Stimulated activated CD4-positive, alpha-beta T cell treated with anti-CD3 and anti-CD28 coated beads, Interleukin-4, amount 100 ng/mL, for 24 hours (primary cell): ENCODE measurements at places on chromosomes 5 and 9.

DNA sequence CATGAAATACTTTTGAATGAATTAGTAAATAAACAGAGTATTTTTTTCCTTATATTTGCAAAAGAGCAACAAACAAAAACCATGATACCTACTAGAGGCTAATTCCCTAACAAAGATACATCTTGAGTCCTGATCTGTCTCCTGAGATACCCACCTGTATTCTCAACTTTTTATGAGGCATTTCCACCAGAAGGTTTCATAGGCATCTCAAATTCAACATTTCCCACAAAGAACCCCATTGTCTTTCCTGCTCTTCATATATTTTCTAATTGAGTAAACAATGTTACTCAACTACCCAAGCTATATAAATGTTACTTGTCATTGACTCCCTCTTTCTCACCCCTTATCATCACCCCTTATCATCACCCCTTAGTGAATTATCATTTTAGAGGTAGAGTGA lies 119.4 kb upstream of the RAI14 start:
- DNase-seq, result no peak

- DNase-seq, result no peak
Measured at GRCh38 chr9:96612966-96613589, 6.6 kb downstream of the CDC14B start.

DNA sequence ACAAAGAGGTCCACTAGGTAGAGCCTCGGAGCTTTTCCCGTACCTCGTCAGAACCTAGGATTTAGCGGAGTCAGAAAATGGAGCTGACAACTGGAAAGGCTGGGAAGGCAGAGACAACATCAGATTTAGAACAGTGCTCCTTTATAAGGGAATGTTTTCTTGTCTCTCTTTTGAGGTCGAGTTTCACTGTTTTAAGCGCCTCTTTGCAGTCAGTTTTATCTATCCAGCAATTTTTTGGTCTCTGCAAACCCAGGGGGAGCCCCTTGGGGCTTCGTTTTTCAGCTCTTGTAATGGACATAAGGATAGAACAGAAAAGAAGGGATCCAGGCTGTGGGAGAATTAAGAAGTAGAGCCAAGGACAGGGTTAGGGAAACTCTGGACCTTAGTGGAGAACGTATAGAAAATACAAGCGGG lies 80.5 kb downstream of the FNBP1 start:
- no peak for DNase-seq

- DNase-seq, result no peak
Measured at GRCh38 chr5:50724262-50724661, 57.8 kb downstream of the PARP8 start.

- DNase-seq, result no peak
Measured at GRCh38 chr9:33017283-33018041, 7.6 kb upstream of the DNAJA1 start.

DNA sequence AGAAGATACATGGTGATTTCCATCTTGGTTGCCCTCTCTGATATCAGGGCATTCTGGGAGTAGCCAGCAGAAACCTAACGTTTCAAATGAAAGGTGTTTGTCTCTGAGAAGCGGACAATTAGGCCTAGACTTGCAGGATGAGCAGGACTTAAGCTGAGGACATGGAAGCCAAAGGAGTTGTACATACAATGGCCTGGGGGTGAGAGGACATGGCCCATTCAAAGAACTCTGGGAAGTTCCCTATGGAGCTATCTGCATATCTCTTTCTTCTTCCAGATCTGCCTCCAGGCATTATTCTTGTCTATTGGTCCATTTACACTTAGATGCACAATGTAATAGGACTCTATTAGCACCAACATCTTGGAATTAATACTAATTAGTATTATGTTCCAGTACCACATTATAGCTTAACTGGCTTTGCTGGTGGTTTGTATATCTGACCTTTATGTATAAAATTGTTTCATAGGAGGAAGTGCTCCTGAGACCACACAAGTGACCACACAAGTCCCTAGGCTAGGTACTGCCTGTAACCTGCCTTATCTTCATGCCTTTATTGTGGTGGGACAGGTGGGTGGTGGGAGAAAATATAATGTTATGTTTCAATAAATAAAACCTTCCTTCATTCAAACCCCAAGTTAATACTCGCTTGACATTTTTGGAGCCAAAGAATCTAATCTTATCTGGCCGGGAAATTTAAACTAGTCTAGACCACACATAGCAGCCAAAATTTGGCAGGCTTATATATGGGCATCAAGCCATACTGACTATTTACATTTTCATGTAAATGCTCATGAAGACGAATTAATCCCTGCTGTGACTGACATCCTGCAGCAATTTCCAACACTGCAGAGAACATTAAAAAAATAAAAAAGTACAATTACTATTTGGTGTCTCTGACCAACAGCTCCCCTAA lies 52.1 kb upstream of the EQTN start:
- DNase-seq, result no peak

GRCh38 chr5:27158775-27159174 lies 120.4 kb upstream of the CDH9 start:
- DNase-seq, result no peak

GRCh38 chr9:92727716-92728700 lies 36.6 kb downstream of the BICD2 start:
- DNase-seq, result no peak

GRCh38 chr9:27195191-27195590 lies 86.2 kb downstream of the TEK start:
- no peak for DNase-seq

DNA sequence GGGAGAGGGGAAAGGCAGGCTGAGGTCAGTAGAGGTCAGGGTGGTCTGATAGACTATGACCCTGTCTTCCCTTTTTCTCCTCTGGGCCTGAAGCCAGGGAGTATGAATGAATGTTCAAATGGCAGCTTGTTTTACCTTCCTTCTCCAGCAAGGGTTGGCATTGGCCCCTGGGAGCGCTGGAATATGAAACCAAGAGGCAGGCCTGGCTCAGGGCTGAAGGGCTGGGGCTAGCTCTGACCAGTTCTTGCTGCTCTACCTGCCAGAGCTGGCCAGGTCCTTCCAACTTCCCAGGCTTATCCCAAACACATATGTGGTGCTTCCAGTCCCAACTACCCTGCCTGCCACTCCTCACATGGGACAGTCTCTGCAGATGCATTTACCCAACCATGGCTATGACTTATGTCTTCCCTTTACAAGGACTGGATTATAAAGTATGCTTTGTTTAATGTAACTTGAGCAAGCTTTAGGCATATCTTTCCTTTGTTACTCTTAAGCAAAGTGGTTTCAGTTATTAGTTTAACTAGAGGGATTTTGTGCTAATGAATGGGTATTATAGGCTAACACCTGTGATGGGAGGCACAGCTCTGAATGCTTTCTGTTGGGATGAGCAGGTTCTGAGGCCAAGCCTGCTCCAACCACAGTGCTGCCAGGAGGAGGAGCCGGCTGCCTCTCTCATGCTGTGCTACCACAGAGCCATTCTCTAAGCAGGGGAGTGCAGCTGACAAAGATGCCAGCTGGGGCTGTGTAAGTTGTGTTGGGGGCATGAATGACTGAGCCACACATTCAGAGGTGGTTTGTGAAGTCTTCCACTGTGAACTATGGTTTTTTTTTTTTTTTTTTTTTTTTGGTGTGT lies 6.1 kb downstream of the CCNI2 start:
- DNase-seq, result no peak

GRCh38 chr5:55278778-55279177 lies 28.7 kb downstream of the DHX29 start:
- no peak for DNase-seq

- no peak for DNase-seq
Measured at GRCh38 chr9:16154521-16155078, 601.8 kb downstream of the CCDC171 start.

GRCh38 chr5:6464441-6464840 lies 15.8 kb downstream of the UBE2QL1 start:
- DNase-seq, result no peak

- no peak for DNase-seq
Measured at GRCh38 chr9:113619491-113620376, 156.2 kb downstream of the RGS3 start.

GRCh38 chr5:171149772-171150171 lies 159.3 kb upstream of the TLX3 start:
- no peak for DNase-seq

GRCh38 chr9:13332571-13332970 lies 53.1 kb upstream of the MPDZ start:
- no peak for DNase-seq

GRCh38 chr9:121599872-121600585 lies 51.4 kb upstream of the DAB2IP start:
- DNase-seq, result no peak

DNA sequence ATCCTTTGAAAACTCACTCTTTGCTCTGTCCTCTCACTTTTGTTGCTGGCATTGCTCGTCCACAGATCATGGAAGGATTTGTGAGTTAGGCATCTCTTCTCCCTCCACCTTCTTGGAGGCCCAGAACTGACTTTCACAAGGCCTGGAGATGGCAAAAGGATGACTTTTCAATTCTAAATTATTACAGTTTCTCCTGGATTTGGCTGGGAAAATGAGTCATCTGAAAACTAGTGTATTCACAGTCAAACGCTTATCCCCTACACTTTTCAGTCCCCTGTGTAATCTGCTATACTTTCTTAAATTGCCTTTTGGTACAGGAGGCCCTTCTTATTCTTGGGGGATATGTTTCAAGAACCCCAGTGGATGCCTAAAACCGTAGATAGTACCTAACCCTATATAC lies 35.6 kb downstream of the ADRA1B start:
- DNase-seq, result no peak

DNA sequence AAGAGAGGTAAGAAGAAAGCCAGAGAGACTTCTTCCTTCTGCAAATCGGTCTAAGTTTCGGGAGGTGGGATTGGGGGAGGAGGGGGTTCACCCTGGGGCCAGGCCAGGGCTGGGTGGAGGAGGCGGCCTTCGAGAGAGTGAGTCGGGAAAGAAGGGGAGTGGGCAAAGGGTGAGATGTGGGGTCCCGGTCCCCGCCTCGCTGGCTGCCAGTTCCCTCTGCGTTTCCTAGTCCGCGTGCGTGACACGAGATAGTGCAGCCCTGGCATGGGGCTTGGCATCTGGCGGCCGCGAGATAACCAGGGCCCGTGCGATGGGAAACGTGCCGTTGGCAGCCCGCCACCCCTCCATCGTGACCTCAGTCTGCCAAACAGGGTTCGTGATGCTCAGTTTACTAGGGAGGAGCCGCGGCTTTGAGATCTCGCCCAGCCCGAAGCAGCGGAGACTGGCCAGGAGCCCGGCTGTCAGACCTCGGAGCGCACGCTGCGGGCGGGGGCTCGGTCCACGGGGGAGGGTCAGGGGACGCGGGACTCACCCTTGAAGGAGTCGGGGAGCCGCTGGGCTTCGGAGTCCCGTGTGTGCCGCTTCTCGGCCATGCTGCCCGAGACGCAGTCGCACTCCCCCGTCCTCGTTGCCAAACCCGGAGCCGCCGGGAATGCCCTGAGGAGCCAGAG lies at the start of gene STOM:
Gene STOM (minus strand): TSS at position 656 of the 671 bp plus-strand sequence. CDS start 63 bp downstream, at position 593.
- peak; percentile 62 for DNase-seq

- DNase-seq, result no peak
Measured at GRCh38 chr5:26343801-26344325, 694.5 kb downstream of the CDH9 start.

DNA sequence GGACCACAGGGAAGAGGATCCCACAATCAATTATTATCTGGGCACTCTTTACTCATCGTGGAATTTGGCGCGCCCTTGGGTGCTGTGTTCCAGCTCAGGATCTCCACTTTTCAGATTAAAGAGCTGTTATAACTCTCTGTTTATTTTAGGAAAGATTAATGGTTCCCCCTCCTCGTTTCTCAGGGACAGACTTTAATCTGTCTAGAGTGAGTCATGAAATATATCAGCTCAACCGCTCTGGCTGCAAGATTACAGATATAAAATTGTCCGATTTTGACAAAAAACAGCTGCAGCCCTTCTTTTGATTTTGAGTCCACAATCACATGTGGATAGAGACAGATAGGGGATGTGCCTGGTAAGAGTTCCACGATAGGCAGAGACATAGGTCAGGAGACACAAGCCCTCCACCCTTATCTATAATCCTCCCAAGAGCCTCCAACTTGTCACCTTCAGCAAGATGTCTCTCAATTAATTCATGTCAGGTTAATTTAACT lies 77.6 kb upstream of the ANKRD55 start:
- no peak for DNase-seq

DNA sequence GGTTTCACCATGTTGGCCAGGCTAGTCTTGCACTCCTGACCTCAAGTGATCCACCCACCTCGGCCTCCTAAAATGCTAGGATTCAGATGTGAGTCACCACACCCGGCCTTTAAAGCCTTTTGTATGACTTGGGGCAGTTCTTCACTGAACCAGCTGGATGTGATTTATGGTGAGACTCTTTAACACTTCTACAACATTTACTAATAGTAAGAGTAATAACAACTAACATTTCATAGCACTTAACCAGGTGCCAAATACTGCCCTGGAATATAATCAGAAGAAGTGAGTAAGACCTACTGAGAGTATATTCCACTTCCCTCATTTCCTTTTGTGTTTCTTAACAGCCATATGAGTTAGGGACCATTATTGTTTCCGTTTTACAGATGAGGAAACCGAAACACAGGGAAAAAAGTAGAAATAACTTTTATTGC lies 10.0 kb downstream of the ZSWIM6 start:
- DNase-seq, result no peak

DNA sequence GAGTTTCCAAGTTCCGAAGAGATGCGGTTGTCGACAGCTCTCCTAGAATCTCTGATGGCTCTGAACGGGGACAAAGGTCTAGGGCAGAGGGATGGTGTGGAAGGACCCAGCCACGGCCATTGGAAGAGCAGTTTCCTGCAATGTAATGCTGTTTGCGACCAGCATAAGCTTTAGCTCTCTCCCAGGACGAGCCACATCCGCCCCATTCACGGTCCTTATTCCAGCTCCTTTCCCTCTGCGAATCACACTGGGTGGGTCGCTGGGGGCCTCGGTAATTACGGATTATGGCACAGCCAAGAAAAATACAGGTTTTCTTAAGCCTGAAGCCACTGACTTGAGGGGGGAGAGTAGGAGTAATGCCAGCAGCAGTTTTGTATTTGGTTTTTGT lies 22.7 kb downstream of the ANXA2R start:
- no peak for DNase-seq

- DNase-seq, result no peak
Measured at GRCh38 chr5:152072091-152072490, 147.4 kb upstream of the GLRA1 start.

- DNase-seq, result no peak
Measured at GRCh38 chr9:78592811-78593210, 295.9 kb downstream of the PSAT1 start.

GRCh38 chr5:133387621-133388020 lies 224.7 kb downstream of the FSTL4 start:
- DNase-seq, result no peak

GRCh38 chr5:143472576-143472975 lies 69.1 kb upstream of the NR3C1 start:
- DNase-seq, result no peak

GRCh38 chr5:83563631-83564030 lies 92.1 kb downstream of the VCAN start:
- DNase-seq, result no peak

GRCh38 chr5:10323588-10324488 lies 16.1 kb upstream of the CMBL start:
- no peak for DNase-seq

GRCh38 chr5:54742417-54742891 lies 224.9 kb downstream of the SNX18 start:
- no peak for DNase-seq
